Stimulated activated CD8-positive, alpha-beta memory T cell treated with anti-CD3 and anti-CD28 coated beads, Interleukin-4, amount 100 ng/mL, for 1 hour (primary cell): ENCODE measurements at places on chromosomes 1 and 21.

DNA sequence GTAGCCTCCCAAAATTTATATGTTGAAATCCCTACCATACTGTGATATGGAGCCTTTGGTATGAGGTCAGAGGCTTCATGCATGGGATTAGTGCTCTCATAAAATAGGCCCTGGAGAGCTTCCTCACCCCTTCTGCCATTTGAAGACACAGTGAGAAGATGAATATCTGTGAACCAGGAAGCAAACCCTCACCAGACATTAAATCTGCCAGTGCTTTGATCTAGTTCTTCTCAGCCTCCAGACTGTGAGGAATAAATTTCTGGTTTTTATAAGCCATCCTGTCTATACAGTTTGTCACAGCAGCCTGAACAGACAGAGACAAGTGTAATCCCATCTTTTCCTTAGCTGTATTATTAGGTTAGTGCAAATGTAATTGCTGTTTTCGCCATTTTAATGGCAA lies 88.4 kb downstream of the OLFML2B start:
- no peak for DNase-seq

DNA sequence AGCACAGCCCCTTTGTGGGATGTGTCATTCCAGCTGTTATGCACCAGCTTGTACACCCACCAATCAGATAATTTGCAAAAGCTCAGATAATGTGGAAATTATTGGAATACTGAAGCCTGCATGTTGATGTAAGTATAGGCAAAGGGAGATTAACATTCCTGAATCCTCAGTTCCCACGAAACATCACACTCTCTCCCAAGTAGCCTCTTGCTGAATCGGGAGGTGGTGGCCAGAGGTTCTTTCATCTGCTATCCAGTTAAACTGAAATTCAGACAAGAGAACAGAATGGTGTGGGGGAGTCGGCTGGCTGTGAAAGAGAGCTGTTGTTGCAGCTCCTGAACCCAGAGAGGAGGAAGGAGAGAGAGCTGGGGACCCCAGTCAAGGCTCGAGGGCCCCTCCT lies 170.9 kb downstream of the ZBTB18 start:
- no peak for DNase-seq

- no peak for DNase-seq
Measured at GRCh38 chr21:15472108-15473040, 257.4 kb upstream of the USP25 start.

GRCh38 chr1:182046763-182047162 lies 14.7 kb downstream of the ZNF648 start:
- DNase-seq: no peak

- DNase-seq: no peak
Measured at GRCh38 chr1:221487781-221488524, 253.9 kb downstream of the DUSP10 start.

DNA sequence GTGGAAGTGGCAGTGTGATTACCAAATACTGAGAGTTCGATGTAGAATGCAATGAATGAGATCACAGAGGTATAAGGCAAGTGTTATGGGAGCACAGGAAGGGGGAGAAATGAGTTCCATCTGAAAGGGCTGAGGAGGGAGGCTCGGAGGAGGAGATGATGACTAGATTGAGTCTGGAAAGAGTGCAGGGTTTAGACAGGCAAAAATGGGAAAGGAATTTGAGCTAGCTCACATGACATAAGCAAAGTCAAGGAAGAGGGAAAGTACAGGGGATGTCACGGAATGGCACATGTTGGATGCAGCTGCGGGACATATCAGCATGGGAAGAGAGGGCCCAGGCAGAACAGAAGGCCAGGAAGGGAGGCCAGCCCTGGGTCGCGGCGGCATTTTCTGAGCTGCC lies 132.7 kb downstream of the RUNX1 start:
- no peak for DNase-seq
